CD8-positive, alpha-beta memory T cell (primary cell): ENCODE measurements at places on chromosomes 1 and 21.
A peak's percentile ranks its signal among the peaks of the same experiment; 100 is the strongest.

GRCh38 chr1:245702346-245702745 lies 547.6 kb downstream of the KIF26B start:
- no peak for DNase-seq

DNA sequence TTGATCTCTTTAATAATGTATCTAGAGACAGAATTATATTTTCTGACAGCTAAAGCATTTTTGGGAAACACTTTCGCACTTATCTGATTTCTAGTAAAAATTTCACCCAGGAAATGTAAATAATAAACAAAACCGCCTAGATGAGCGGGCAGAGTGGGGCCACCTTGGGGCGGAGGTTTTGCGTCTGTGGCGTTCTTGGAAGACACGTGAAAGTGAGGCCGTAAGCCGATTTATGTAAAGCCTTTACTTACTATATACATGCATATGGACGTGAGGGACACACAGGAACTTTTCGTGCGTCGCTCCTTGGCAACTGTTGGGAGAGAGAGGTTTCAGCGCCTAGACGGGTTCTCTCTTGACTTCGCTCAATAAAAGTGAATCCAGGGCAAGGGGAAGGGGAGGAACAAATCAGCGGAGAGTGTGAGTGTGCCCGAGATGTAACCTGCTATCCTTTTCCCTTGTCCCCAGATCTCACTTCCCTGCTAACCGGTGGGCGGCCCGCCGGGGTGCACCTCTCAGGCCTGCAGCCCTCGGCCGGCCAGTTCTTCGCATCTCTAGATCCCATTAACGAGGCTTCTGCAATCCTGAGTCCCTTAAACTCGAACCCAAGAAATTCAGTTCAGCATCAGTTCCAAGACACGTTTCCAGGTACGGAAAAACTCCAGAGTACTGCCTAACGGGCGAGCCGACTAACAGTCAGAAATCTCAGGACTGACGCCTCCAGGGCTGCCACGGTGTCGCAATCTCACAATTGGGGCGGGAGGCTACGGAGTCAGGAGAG lies 1.7 kb downstream of the HLX start:
- DNase-seq = no peak

DNA sequence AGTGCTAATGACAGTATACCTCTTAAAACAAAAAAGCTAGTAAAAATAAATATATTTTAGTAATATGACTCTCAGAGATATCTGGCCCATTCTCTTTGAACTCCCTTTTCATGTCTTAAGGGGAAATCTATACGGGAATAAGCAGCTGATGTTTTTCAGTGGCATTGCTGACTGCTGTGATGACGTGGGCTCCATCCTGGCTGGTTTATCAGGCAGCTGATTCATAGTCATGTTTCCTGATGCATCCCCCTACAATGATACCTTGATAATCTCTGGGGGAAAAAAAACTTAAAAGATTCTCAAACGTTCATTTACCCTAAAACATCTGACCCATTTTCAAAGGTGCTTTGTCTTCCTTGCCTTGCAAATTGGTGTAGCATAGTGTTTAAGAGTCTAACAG lies 53.8 kb downstream of the ABCA4 start:
- DNase-seq = no peak

DNA sequence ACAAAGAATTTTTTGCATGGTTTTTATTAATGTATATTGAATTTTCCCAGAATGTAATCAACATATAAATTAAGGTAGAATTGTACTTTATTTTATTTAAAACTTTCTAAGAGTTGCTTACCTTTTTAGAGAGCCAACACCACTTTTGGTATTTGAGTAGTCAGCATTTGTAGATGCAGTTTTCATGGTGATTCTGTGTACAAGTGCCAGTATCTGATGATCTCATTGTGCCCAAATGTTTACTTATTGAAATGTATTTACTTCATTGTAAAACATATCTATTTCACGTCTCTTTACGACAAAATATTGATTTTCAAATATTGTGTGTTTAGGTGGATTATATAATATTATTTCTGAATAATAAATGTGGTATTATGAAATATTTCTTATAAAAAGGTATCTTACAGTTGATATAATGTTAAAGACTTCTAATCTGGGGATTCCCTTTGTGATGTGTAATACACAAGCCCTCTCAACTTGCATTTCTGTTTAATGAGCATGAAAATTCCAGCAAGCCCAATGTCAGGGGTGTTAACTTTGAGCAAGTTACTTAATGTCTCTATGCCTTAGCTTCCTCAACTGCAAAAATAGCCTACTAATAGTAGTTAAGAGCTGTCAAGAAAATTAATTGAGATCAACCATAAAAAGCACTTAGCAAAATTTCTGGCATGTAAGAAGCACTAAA lies 141.8 kb upstream of the ZNF648 start:
- no peak for DNase-seq

DNA sequence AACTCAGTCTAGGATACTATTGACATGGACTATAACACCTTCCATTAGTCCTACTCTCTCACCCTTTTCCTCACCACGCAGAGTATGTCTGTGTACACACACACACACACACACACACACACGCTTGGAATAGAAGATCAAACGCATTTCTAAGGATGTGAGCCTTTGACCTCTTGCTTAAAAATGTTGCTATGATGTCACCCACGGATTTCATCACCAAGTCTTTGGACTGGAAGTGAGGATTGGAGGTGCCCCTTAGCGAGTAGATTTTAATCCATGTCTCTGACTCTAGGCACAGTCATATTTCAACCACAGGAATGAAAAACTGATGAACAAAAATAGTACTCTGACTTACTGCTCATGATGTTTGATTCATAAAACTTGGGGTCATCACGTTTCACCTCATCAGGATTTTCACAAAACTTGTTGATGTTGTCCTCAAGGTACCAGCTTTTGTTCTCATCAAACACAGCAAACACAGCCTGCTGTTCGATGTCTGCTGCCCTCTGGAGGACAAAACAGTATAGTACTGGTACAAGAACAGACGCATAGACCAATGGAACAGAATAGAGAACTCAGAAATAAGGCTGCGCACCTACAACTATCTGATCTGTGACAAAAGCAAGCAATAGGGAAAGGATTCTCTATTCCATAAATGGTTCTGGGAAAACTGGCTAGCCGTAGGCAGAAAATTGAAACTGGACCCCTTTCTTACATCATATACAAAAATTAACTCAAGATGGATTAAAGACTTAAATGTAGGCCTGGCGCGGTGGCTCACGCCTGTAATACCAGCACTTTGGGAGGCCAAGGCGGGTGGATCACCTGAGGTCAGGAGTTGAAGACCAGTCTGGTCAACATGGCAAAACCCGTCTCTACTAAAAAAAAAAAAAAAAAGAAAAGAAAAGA lies 39.9 kb downstream of the F5 start:
- peak; percentile 25 for DNase-seq

DNA sequence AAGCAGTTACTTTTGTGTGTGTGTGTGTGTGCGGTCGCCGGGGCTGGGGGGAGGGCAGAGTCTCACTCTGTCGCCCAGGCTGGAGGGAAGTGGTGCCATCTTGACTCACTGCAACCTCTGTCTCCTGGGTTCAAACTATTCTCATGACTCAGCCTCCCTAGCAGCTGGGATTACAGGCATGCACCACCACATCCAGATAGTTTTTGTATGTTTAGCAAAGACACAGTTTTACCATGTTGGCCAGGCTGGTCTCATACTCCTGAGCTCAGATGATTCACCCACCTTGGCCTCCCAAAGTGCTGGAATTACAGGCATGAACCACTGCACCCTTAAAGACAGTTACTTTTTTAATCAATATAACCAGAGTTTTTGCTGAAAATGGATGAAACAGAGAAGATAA lies 207.0 kb downstream of the PTPRC start:
- DNase-seq = no peak

DNA sequence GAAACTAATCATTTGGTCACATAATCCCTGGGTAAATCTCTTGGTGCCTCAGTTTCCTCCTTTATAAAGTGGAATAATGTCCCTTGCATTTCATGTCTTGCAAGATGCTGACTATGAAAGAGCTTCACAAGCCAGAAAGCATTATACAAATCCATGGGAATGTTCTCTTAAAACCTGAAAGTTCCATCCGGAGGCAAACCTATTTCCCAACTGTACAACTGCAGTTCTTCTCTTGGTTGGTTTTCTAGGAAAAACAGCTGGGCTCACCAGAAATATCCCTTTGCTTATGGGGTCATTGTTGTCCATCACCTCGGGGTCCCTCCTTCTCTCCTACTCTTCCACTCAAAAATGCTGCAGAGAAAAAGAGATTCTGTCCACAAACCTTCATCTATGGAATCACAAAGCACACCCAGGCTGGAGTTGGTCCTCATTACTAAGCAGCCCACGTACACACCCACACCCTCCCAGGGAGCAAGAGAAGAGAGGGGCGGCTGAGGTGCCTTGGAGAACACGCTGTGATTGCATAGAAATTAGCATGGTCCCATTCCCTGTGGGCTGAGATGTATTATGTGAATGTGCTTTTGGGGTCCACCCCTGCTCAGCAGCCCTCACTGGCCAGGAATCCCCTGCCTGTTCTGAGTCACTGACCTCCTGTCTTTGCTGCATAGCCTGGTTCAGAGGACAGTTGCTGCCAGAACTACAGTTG lies 5.0 kb upstream of the PLXNA2 start:
- DNase-seq = no peak

- no peak for DNase-seq
Measured at GRCh38 chr1:230824919-230825721, 43.2 kb downstream of the C1orf198 start.

DNA sequence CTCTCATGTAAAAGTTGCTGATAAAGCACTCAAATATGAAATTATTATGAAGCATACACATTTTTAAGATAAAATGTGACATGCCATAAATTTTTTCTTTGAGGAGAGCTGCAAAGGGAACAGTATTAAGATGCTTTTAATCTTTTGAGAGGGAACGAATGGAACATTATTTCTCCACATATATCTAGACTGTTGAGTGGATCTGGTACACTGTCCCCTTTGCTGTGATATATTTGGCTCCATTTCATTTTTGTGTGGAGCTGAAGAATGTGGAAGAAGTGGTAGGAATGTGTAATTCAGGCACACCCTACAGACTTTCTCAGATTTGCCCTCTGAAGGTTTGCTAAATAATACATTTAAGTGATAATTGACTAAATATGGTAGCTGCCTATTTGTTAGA lies 31.7 kb downstream of the PGM1 start:
- DNase-seq = no peak

GRCh38 chr21:35825370-35826353 lies 234.7 kb downstream of the SETD4 start:
- DNase-seq = no peak
